IMR-90 (cell line): ENCODE measurements at places on chromosomes 1 and 21.

DNA sequence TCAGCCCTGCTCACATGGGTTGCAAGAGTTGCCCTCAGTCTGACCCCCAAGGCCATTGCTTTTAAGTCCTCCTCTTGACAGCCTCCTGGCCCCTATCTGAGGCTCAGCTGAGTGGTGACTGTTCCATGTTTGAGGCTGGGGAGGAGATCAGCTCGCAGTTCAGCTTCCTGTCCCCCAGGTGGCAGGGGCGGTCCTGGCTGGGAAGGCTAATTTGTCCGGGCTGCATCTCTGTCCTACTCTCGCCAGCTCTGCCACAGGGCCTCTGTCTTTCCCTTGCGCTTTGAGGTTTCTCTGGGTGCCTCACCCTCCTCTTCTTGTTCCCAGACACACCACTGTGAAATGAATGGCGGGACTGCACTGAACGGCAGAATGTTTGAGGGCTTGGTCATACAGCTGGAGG lies 157.3 kb downstream of the KCNJ6 start:
- H3K4me3 ChIP-seq: no peak overlapping the region
- no peaks in the 10 kb centered on the region for H3K4me1 ChIP-seq
- no peaks in the 10 kb centered on the region for H3K36me3 ChIP-seq
- peaks cover 27% of the 10 kb centered on the region for H3K27me3 ChIP-seq
- H3K27ac ChIP-seq: no peak overlapping the region
- peak; percentile 62 for DNase-seq

DNA sequence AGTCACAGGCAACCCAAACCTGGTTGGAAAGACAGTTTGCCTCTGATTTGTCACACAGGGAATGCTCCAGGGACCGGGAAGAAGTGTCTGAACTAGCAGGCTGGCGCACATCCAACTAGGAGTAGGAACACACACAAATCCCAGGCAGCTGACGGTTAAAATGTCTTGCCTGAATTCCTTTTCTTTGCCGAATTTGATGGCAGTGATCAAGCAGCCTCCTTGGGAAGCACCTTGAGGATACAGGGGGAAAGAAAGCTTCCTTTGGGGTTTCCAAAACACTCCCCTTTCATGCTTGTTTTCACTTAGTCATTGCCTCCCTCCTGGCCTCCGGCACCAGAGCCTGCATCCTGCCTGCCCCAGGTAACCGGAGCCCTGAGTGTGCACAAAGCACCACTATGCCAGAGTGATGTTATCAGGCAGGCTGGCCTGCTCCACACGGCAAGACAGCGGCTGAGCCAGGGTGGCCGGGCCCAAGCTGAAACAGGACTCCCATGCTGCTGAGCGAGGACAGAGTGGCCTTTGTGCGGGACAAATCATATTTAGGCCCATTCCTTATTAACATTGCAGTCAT lies 193.8 kb downstream of the LMX1A start:
- H3K4me3 ChIP-seq: no peak overlapping the region
- no peaks in the 10 kb centered on the region for H3K27me3 ChIP-seq
- no peak for DNase-seq
- H3K27ac ChIP-seq: no peak overlapping the region

GRCh38 chr21:43352568-43353281 lies 74.2 kb downstream of the SIK1 start:
- no peak overlapping the region for H3K4me3 ChIP-seq
- H3K4me1 ChIP-seq: no peaks in the 10 kb centered on the region
- DNase-seq: no peak
- H3K27ac ChIP-seq: no peak overlapping the region

GRCh38 chr1:173893611-173894010 lies 23.5 kb downstream of the SERPINC1 start:
- DNase-seq: no peak
- no peak overlapping the region for H3K27ac ChIP-seq
- H3K36me3 ChIP-seq: peaks cover 2% of the 10 kb centered on the region; the same call in 1 of the 2 replicates
- H3K27me3 ChIP-seq: no peaks in the 10 kb centered on the region
- H3K4me3 ChIP-seq: no peak overlapping the region

- H3K27me3 ChIP-seq: no peaks in the 10 kb centered on the region
- H3K36me3 ChIP-seq: no peaks in the 10 kb centered on the region
- H3K27ac ChIP-seq: no peak overlapping the region
Measured at GRCh38 chr1:81712425-81712824, 88.3 kb upstream of the ADGRL2 start.

DNA sequence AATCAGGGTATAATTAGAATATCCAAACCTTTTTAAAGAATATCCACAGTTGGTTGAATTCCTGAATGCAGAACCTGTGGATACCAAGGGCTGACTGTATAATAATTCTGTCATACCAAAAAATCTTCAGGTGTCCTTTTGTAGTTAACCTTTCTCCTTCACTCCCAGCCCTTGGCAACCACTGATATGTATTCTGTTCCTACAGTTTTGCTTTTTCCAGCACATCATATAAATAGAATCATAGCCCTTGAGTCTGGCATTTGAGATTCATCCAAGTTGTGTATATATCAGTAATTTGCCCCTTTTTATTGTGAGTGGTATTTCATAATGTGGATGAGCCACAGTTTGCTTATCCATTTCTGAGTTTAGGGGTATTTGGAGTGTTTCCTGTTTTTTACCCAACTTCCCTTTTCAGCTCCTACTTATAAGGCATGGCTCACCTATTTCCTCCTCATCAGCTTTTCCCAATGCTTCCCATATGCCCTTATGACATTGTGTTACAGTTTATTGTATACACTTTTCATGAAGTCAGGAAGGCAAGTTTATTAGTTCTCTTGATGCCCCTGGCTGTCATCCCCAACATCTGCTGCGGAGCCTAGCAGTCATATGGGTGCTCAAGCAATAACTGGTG lies 35.0 kb upstream of the AGO1 start:
- H3K36me3 ChIP-seq: peaks cover 6% of the 10 kb centered on the region
- H3K27ac ChIP-seq: no peak overlapping the region
- no peaks in the 10 kb centered on the region for H3K27me3 ChIP-seq
- H3K4me3 ChIP-seq: no peak overlapping the region
- no peak for DNase-seq

GRCh38 chr1:14706631-14707030 lies 108.1 kb downstream of the KAZN start:
- no peak for DNase-seq
- no peak overlapping the region for H3K27ac ChIP-seq
- no peak overlapping the region for H3K4me3 ChIP-seq
- no peaks in the 10 kb centered on the region for H3K27me3 ChIP-seq

GRCh38 chr21:34020005-34020847 lies 53.2 kb upstream of the MRPS6 start:
- DNase-seq: no peak
- no peak overlapping the region for H3K4me3 ChIP-seq
- H3K4me1 ChIP-seq: peaks cover 2% of the 10 kb centered on the region

GRCh38 chr1:198122693-198123092 lies 34.1 kb upstream of the NEK7 start:
- no peaks in the 10 kb centered on the region for H3K27me3 ChIP-seq
- no peaks in the 10 kb centered on the region for H3K36me3 ChIP-seq
- peak; percentile 45 for DNase-seq
- H3K4me1 ChIP-seq: peaks cover 8% of the 10 kb centered on the region
- H3K27ac ChIP-seq: peak overlapping the region; percentile 95

DNA sequence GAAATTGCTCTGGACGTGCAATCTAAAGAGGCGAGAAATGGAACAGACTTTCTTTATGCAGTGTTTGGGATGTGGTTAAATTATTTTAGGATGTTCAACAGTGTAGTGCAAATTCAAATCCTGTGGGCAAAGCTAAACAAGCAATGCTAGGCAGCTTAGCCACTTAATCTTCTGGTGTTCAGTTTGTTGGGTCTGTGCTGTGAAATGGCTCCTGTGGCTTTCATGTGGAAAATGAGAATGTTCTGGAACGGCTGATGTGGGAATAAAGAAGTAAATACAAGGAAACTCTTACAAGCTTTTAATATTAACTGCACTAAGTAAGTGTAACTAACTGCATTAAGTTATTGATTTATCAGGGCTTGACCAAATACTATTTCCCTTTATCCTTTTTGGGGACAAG lies 766.6 kb downstream of the ADGRL2 start:
- no peak overlapping the region for H3K4me3 ChIP-seq
- H3K4me1 ChIP-seq: no peaks in the 10 kb centered on the region
- H3K27me3 ChIP-seq: no peaks in the 10 kb centered on the region
- H3K36me3 ChIP-seq: no peaks in the 10 kb centered on the region
- no peak for DNase-seq

GRCh38 chr1:107523736-107524135 lies 382.9 kb downstream of the NTNG1 start:
- no peak overlapping the region for H3K4me3 ChIP-seq
- no peaks in the 10 kb centered on the region for H3K27me3 ChIP-seq
- no peaks in the 10 kb centered on the region for H3K36me3 ChIP-seq
- H3K4me1 ChIP-seq: no peaks in the 10 kb centered on the region
- no peak overlapping the region for H3K27ac ChIP-seq

DNA sequence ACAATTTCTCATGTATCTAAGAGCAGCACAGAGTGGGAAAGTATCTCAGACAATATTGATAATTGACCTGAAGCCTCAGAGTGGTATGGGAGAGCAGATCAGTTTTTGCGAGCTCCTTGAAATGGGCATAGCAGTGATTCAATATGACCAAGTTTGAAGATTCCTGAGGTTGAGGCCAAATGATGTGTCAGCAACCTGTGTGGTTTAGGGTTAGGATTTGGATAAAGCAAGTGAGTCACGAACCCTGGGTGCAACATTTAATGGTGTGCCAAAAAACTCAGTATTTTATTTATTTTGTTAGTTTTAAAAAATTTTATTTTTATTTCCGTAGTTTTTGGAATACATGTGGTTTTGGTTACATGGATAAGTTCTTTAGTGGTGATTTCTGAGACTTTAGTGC lies 92.5 kb upstream of the C21orf91 start:
- H3K4me3 ChIP-seq: no peak overlapping the region
- no peak overlapping the region for H3K27ac ChIP-seq
- peak; percentile 42 for DNase-seq
- H3K27me3 ChIP-seq: peaks cover 2% of the 10 kb centered on the region; the same call in 1 of the 2 replicates
- no peaks in the 10 kb centered on the region for H3K36me3 ChIP-seq

DNA sequence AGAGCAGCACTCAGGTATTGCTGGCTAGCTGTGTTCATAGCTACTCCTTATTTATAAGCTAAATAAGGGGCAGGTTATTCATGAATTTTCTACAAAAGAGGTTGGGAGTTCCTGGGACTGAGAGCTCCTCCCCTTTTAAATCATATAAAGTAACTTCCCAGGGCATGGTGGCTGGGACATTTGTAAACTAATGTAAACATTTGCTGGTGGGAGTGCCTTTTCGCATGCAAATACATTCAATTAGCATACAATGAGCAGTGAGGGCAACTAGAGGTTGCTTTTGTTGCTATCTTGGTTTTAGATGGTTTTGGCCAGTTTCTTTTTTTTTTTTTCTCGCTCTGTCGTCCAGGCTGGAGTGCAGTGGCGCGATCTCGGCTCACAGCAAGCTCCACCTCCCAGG lies 43.4 kb downstream of the GNPAT start:
- no peak for DNase-seq
- no peak overlapping the region for H3K27ac ChIP-seq
- no peaks in the 10 kb centered on the region for H3K36me3 ChIP-seq
- no peaks in the 10 kb centered on the region for H3K4me1 ChIP-seq
- no peak overlapping the region for H3K4me3 ChIP-seq

DNA sequence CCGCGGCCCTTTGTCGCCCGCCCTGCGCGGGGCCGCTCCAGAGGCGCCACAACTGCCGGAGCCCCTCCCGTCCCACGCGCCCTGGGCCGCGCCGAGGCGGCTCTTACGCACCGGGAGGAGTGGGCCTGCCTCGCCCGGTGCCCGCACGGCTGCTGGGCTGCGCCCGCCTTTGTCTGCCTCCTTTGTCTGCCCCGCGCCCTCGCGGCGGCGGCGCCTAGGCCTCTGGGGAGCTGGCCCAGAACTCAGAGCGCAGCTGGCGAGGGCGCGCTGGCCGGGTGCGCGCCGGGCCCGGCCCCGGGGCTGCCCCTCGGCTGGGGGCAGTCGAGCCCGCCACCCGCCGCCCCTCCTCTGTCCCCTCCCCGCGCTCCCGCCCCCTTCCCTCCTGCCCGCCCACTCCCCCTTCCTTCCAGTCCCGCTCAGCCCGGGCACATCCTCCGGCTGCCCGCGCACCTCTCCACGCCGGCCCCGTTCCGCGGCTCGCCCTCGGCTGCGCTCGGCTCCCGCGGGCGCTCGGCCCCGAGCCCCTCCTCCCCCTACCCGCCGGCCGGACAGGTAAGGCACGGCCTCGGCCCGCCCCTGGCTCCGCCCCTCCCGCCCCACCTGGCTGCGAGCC lies at the start of gene DRAXIN:
Gene DRAXIN (plus strand): TSS at position 409 of the 613 bp plus-strand sequence. CDS start 14,549 bp downstream, outside the sequence.
- no peaks in the 10 kb centered on the region for H3K36me3 ChIP-seq
- no peak for DNase-seq
- no peak within 1 kb of the TSS for H3K27ac ChIP-seq
- peaks cover 3% of the 10 kb centered on the region; the same call in 1 of the 2 replicates for H3K4me1 ChIP-seq
- H3K27me3 ChIP-seq: peaks cover 53% of the 10 kb centered on the region
- no peak within 1 kb of the TSS for H3K4me3 ChIP-seq

DNA sequence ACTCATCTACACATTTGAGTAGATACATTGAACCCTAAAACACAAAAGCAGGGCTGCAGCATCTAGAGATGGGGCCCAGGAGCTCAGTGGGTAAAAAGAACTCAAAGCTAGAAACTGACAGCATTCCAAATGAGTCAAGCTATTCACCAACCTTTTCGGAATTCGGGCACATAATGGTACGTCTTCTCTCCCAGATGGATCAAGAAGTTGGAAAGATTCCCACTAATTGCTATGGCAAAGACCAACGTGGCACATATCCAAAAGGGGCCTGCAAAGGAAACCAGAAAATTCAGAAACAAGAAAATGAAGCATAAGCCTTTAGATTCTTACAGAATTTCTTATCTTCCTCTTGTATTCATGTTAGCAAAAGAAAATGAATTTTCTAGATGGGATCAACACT lies 18.4 kb downstream of the YIPF1 start:
- peaks cover 15% of the 10 kb centered on the region for H3K36me3 ChIP-seq
- no peak overlapping the region for H3K4me3 ChIP-seq
- DNase-seq: no peak
- no peak overlapping the region for H3K27ac ChIP-seq
- 0 out of 2 replicates have a peak, but pooled peaks cover 2% of the 10 kb centered on the region for H3K4me1 ChIP-seq

DNA sequence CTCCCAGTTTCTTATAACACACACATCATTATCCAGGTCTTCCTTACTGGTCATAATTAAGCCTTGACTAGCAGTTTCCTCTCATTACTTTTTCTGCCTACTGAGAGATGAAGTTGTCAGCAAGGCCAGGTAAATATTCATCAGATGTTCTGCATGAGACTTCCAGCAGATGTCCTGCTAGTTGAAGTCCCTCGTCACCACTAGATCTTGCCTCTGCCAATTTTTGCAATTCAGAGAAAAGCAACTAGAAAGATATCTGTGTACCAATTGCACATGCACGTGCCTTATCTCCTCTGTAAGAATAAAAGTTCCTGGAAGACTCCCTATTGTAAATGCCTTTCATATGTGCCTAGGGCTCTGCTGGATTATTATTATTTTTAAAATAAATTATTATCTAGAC lies 18.3 kb downstream of the ACKR1 start:
- H3K27me3 ChIP-seq: no peaks in the 10 kb centered on the region
- no peak overlapping the region for H3K27ac ChIP-seq
- no peaks in the 10 kb centered on the region for H3K36me3 ChIP-seq

- no peaks in the 10 kb centered on the region for H3K27me3 ChIP-seq
- H3K4me1 ChIP-seq: peaks cover 32% of the 10 kb centered on the region
- no peak overlapping the region for H3K4me3 ChIP-seq
- H3K36me3 ChIP-seq: no peaks in the 10 kb centered on the region
Measured at GRCh38 chr1:66270119-66270812, 263.7 kb upstream of the SGIP1 start.
